ENCODE measurements at places on chromosomes 1 and 21.

GRCh38 chr1:244989813-244990212 is 125.5 kb upstream of the HNRNPU start:
- no peak for DNase-seq

DNA sequence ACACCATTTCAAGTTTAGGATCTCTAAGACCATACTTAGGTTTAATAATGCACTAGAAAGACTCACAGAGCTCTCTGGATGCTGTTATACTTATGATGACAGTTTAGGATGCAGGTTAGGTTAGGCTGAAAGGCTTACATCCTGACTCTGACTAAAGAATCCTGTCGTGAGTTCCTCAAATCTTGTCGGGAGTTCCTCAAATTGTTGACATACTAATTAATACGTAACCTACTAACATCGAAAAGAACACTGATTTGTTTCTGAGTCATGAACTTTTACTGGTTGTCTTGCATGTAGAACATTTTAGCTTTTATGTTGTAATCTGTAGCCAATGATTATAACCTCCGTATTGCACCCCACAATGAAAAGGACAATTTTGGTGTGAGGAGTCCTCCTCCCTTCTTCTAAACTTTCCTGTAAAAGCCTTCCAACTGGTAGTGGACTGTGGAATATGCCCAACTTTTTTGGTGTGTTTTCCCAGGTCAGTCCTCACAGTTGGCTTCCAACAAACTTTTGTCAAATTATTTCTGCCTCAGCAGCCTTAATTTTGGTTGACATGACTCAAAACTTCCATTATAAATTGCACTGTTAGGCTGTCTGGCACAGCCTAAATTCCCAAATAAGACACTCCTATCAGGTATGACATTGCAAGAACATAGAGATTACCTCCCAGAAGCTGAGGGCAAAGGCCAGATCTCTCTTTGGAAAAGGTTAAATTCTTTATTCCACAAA is 107.9 kb upstream of the PALMD start:
- no peak for DNase-seq

DNA sequence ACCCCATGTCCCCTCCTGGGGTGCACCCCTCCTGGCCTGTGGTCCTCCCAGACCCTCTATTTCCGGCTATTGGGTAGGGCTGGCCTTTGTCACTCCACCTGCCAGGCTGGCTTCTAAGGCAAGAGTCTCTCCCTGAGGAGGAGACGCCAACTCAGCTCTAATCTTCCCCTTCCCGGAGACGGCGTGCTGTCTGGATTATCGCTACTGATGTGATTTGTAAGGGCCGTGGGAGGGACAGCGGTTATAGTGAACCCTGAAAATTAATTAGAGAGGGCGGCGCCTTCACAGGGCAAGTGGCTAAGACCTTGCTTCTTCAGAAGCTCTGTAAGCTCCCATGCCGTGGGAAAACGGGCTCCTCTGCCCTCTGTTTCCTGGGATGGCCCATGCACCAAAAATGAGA is 207.0 kb upstream of the VAMP3 start:
- DNase-seq = no peak

- no peak for DNase-seq
These were observed 9.2 kb downstream of the GPR157 start for GRCh38 chr1:9119745-9120144.

DNA sequence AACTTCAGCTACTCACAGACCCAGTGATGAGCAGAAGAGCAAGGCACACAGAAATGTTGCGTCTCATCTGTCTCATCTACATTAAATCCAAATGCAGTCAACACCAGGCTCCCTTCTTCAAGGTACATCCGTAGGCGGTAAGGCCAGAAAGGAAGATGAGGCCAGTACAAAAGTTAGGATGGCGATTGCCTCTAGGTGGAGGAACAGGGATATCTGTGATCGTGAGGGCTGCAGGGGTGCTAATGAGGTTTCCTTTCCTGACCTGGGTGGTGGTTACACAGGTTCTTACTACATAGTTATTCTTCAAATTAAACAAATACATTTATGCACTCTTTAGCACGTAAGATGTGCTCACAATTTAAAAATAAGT is 1.4 kb upstream of the MYBPH start:
- no peak for DNase-seq

DNA sequence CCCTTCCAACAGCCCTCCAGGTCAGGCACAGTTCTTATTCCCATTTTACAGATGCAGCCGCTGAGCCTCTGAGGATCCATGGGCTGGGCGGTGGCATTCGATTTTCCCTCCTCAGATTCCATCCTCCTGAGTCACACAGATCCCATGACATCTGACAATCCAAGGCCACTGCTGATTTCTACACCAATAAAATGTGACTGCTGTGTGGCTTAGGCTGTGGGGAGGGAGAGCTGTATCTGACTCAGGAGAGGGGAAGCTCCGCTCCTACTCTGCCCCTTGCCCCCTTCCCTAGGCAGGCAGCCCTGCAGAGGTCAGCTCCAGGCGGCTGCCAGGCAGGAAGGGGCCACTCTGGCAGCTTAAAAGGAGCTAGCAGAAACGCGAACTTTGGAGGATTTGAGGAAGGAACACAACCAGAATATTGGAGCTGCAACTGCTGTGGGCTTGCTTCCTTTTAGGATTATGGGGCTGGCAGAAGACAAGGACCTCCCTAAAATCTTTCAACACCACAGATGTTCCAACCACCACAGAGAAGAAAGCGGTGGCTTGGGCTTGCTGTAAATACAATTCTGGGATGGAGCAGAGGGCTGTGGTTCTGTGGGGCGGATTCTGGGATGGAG is 50.0 kb downstream of the MRPL37 start:
- DNase-seq = no peak

DNA sequence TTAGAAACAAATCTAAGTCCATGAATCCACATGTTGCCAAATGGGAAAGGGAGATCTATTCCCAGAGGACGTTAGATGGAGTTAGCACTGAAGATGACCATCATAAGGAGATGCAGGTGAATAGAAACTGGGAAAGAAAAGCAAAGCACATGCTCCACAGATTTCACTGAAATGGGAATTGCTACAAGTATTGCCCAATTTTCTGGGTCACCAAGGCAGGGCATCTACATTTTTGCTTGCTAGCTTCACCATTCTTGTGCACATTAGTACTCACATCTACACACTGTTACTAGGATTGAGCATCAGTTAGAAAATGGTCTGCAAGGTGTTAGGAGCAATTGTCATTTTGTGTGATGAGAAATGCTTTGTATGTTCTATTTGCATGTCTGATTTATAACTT is 99.1 kb downstream of the JAK1 start:
- DNase-seq = no peak

DNA sequence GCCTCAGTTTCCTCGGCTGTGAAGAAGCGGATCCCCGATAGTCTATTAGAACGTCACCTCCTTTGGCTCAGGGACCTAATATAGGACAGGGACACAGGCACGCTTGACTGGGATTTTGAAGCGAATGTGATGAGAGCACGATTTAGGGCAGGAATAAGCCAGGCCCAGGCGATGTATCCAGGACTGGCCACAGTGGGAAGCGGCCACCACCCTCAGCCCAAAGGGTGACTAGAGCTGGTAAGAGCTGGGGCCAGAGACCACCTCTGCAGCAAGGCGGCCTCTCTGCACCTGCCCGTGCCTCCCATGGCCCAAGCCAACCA is 100.0 kb upstream of the VAMP3 start:
- DNase-seq = no peak

DNA sequence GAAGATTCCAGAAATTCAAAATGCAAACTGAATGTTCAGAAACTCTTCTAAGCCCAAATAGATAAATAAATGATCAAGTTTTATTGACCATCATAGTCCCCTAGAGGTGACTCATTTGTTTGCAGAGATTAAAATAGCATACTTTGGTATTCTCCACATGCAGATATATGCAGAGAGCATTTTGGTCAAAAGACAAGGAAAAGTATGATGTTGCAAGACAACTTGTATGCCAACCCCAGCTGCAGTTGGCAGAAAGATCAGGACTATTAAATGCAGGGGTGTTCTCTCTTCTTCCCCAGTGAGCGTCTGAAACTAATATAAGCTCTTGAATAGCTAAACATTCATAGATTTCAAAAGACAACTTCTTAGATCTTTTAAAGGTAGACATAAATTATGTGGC is 404.9 kb downstream of the LTN1 start:
- no peak for DNase-seq

DNA sequence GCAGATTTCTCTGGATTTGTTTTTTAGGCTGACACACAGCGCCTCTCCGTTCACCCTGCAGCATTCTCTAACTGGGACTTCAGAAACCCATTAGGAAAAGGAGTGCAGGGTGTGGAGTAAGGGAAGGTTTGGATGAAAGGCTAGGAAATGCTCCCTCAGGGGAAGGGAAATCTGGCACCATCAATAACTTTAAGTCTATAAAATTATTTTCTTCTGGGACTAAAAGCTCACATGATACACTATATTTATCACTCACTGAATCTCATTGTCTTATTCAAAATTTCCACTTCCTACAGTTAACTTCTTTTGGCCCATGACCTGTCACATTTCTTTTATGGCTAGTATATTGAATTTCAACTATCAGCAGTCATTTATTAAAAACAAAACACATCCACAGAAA is 45.8 kb upstream of the HLX start:
- no peak for DNase-seq

DNA sequence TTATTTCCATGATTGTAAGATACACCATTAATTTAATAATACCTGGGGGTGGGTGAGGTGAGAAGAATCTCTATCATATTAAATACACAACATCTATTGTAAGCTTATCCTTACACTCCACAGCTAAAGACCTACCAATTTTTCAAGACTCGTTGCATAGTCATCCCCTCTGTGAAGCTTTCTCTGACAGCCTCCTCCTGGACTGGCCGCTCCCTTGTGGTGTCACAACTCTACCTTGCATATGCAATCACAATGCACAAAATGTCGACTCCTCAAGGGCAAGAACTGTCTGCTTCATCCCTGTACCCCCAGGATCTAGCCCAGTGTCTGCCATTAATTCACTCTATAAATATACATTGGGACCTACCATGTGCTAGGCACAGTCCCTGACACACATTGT is 2.4 kb upstream of the PTGFRN start:
- DNase-seq = no peak

DNA sequence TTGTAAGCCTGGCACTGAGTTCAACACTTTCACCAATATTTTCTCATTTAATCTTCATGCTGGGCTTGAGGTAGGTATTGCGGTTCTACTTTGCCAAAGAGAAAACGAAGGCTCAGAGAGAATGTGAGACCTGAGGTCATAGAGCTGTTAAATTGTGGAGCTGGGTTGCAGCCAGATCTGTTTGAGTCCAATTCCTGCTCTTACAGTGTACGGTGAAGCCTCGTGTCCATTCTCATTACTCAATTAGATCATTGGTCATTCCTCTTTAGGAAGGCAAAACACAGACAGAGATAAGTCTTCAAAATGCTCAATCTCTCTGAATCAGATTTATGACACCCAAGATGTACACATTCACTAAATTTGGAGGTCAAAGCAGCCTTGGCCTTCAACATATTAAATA is 559.0 kb upstream of the DAB1 start:
- no peak for DNase-seq

DNA sequence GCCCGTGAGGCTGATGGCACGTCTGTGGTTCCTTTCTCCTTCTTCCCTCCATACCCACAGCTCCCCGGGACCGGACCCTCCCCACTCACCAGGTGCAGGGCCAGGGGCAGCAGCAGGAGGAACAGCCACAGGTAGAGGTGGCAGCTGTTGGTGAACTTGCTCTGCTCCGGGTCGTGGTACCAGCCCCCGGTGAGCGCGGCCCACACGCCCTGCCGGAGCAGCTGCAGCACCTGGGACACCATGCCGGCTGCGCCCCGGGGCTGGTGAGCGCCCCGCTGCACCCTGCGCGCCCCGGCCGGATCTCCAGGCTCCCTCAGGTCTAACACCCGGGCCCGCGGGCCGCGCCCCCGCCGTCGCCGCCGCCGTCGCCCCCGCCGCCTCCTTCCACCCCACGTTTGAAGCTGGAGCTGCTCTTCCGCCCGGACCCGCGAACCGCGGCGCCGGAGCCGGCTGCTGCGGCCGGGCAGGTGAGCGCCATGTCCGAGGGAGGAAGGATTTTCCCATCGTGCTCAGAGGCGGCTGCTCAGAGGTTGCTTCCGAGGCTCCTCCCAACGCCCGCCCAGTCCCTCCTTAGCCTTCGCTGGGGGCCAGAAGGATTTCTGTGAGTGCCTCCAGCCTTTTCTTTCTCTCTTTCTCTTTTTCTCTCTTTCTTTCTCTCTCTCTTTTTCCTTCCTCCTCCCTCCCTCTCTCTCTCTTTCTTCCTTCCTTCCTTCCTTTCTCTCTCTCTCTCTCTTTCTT is at the start of gene PCNX2:
PCNX2 (minus strand) TSS at position 489 of the 738 bp plus-strand sequence; CDS start at position 242, 247 bp downstream.
- DNase-seq = no peak

DNA sequence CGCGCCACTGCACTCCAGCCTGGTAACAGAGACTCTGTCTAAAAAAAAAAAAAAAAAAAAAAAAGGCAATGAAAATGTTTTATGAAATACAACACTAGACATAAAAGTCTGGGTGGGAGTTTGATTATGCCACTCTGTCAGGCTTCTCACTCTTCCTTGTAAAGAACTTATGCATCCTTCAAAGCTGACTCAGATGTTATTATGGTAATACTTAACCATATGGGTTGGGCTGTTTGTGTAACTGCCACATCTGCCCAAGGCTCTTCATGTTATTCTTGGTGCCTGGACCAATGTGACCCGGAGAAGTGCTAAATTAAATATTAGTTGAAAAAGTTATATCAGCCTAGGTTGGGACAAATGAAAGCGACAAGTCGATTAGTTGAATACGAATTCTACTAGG is 23.8 kb downstream of the FAM89A start:
- no peak for DNase-seq

DNA sequence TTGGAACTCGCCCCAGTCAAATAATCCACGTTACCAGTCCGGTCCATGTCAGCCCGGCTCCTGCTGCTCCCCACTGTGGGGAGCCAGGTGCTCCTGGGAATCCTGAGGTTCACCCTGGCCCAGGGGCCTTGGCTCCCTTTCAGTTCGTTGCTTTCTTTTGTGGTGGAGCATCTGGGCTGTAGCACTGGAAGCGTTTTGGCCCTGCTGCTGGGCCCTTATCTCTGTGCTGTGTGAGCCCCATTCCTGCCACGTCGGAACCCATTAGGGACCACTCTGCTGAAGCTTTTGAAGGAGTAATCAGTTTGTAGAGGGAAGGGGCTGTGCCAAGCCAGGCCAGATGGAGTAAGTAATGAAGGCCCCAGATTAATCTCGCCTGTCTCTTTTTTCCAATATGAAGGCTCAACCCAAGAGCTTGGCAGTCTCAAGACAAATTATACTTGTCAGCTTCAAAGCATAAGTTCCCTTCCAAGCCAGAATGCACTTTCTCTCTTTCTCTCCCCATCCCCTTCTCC is 82.3 kb downstream of the PGM1 start:
- no peak for DNase-seq
